ENCODE measurements at places on chromosomes 7 and 10.

- DNase-seq, result peak; percentile 17
These were observed 15.0 kb downstream of the ARPC1A start for GRCh38 chr7:99340659-99341058.

DNA sequence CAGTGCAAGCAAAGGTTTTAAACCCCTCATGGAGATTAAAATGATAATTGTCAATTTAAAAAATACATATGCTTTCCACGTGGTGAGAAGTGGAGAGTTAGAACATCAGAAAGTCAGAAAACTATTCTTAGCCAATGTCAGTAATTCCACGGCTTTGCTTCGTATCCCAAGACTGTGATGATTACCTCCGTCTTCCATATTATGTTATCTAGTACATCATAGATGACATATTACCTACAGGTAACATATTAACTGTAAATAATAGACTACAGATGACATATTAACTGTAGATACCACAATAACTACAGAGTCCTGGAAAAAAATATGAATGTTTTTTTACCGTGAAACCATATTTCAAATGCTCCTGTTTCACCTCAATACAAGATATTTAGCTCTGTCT, 579.4 kb upstream of the PFKP start:
- no peak for DNase-seq

GRCh38 chr10:124997306-124997705, 55.4 kb downstream of the ZRANB1 start:
- DNase-seq, result no peak

DNA sequence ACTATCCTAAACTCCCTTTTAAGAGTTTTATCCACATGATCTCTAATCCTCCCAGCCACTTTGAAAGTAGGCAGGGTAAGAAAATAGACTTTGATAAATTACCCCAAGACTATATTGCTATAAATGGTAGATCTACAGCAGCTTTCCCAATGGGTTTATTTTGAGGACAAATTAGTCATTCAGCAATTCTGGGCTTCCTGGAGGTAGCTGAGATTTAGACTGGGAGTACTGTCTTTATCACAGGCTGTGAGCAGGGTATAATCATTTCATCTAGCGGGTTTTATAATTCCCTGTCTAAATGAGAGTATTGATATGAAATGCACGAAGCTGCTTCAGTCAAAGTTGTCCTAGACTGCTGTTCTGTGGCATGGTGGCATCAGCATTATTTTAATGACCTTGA, 279.4 kb downstream of the SORCS3 start:
- DNase-seq, result no peak

DNA sequence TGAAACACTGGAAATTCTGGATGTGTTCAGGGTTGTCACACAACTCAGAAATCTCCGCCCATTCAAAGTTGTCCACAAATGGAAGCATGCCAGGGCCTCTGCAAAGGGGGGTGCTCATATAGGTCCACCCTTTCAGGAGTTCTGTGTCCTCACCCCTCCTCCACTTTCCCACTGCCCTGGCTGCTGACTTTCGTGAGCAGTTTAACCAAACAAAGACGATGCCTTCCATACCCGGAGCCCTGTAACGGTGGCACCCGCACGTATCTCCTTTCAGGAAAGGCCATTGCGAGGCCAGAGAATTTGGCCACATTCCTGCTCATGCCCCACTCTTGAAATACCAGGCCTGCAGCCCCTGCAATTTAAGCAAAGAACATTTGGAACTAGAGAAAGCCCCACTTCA, 1.4 kb downstream of the CPXM2 start:
- DNase-seq, result peak; percentile 3

DNA sequence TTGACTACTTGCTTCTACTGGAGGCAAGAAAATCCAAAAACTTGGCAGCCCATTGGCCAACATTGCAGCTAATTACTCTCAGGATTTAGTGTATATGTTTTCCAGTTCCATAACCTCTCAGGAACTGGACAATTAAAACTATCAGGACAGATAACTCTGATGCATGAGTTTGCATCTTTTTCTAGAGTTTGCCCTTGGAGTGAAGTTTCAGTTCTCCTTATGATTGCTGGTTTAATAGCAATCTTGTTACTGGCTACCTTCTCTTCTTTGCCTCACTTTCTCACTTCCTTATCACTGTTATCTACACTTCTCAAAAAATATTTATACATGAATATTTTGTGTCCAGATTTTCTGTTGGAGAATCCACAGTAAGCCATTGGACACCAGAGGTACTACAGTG, 735.9 kb downstream of the PCDH15 start:
- no peak for DNase-seq

DNA sequence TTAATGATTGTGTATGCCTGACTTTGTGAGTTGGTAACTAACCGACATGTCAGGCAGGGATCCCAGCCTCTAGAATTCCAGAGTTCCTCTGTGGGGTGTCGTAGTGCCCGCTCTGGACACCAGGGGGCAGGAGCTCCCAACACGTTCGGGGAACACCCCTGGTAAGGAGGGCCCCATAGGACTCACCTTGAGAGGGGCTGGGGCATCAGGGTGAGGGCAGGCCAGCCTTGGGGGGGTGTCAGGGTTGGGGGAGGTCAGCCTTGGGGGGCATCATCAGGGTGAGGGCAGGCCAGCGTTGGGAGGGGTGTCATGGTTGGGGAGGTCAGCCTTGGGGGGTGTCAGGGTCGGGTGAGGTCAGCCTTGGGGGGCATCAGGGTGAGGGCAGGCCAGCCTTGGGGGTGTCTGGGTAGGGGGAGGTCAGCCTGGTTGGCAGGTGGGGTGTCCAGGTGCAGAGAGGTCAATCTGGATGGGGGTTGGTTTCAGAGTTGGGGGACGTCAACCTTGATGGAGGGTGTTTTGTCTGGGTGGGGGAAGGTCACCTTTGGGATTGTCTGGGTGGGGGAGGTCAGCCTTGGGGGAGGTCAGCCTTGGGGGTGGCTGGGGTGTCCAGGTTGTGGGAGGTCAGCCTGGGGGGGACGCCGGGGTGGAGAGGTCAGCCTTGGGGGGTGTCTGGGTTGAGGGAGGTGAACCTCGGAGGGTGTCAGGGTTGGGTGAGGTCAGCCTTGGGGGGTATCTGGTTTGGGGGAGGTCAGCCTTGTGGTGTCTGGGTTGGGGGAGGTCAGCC, 45.6 kb upstream of the SUN1 start:
- peak; percentile 52 for DNase-seq

GRCh38 chr10:75404815-75405597, 3.4 kb upstream of the ZNF503 start:
- no peak for DNase-seq

DNA sequence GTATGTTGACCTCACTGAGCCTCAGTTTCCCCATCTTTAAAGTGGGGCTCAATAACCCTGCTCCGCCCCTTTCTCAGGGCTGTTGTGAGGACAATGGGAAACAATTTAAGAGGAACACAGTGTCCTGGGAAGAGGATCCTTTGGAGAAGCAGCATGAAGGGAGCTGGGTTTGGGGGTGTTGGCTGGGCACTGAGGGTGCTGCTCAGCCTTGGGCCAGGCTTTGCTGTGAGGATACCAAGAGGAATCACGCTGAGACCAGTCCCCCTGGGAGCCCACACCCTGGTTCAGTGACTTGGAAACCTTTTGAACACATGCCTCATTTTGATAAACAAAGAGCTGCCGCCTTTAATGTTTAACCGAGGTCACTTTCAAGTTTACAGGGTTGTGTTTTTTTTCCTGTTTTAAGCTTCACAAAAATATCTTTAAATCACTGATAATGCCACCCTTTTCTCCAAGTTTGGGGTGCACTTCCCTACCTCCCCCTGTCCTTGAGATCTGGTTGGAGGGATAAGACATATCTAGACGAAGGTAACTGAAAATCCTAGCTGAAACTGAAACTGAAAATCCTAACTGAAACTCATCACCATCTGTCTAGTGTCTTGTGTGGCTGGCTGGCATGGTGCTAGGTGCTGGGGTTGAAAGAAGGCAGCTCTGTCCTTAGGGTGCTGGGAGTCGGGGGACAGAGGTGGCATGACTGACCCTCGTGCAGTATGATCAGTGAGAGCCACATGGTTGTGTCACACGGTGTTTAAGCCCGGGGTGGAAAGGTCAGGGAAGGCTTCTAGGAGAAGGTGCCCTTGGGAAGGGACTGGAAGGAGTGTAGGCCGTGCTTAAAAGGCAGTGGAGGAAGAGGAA, 27.7 kb downstream of the ZNF775 start:
- DNase-seq, result no peak

GRCh38 chr7:133698127-133698526, 429.0 kb upstream of the LRGUK start:
- peak; percentile 75 for DNase-seq

DNA sequence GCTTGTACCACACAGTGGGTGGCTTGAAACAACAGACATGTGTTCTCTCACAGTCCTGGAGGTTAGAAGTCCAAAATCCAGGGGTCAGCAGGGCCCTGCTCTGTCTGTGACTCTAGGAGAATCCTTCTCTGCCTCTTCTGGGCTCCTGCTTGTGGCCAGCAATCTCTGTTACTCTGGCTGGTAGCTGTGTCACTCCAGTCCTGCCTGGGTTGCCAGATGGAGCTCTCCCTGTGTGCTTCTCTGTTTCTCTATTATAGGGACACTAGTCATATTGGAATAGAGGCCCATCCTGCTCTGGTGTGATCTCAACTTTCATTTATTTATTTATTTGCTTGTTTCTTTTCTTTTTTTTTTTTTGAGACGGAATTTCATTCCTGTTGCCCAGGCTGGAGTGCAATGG, 276.6 kb upstream of the GALNT17 start:
- DNase-seq, result no peak

DNA sequence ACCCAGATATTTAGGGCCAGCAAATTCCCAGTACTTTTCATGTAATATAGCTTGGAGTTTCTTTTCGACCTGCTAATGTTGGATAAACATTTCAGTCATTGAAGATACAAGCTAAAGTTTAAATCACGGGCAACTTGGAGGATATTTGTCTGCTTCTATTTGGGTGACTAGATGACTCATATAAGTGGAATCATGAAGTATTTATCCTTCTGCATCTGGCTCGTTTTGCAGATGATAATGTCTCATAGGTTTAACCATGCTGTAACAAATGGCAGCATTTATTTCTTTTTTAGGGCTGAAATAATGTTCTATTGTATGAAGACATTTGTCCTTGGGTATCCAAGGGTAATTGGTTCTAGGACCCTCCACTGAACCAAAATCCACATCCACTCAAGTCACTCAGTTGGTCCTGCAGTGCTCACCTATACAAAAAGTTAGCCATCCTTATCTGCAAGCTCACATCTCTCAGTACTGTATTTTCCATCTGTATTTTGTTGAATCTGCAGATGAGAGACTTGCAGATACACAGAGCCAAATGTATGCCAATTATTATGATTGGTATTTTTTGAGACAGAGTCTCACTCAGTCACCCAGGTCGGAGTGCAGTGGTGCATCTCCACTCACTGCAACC, 187.2 kb upstream of the CSTF2T start:
- peak; percentile 86 for DNase-seq

- peak; percentile 42 for DNase-seq
These were observed 179.7 kb downstream of the ANK3 start for GRCh38 chr10:60209874-60210570.
